ENCODE measurements at places on chromosomes 6 and 20.

DNA sequence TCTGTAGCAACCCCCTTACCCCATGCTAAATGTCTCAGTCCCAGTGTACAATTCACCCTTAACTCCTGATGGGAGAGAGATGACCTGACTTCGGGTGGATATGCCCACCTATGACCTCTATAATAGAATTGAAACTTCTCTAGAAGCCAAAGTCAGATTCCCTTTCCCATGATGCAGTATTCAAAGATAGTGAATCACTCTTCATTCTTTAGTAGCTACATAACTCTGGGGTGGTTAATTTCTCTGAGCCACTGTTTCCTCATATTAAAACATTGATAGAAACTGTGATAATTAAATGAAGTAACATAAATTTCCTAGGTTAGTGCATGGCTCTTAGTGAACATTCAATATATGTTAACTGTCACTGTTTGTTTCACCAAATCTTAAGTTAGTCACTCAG is 500.4 kb downstream of the COL12A1 start:
- no peak for DNase-seq

GRCh38 chr20:33843050-33843449 is 31.9 kb downstream of the CHMP4B start:
- DNase-seq: no peak

GRCh38 chr6:98039904-98040607 is 757.0 kb upstream of the MMS22L start:
- DNase-seq: no peak

DNA sequence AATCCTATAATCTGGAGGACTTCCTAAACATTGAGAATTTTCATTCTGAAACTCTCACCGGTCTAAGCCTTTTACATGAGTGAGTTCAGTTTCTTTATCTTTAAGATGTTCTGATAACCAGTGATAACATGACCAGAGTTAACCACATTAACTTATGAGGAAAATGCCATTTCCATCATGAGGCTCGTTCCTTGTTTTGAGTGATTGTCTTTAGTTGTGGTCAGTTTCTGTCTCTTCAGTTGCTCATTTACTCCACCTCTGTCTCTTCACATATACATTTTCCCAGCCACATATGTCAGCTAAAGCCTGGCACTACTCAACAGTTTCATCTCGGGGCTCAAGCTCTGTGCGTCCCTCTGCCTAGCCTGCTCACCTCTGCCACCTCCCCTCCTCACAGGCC is 70.4 kb downstream of the JAG1 start:
- no peak for DNase-seq

DNA sequence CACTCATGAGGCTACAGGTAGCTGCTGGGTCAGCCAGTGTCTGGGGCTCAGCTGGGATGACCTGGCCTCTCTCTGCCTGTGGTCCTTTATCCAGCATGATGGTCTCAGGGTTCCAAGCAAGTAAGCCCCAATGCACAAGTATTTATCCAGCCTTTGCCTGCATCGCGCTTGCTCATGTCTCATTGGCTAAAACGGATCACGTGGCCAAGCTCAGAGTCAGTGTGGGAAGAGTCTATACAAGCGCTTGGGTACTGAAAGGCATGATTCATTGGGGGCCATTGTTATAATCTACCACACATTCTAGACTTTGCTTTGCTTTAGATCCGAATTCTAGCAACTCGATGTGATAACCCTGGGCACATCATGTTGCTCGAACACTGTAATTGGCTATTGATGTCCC is 48.3 kb downstream of the PPP1R16B start:
- no peak for DNase-seq

GRCh38 chr6:144876689-144877088 is 591.6 kb downstream of the UTRN start:
- no peak for DNase-seq

DNA sequence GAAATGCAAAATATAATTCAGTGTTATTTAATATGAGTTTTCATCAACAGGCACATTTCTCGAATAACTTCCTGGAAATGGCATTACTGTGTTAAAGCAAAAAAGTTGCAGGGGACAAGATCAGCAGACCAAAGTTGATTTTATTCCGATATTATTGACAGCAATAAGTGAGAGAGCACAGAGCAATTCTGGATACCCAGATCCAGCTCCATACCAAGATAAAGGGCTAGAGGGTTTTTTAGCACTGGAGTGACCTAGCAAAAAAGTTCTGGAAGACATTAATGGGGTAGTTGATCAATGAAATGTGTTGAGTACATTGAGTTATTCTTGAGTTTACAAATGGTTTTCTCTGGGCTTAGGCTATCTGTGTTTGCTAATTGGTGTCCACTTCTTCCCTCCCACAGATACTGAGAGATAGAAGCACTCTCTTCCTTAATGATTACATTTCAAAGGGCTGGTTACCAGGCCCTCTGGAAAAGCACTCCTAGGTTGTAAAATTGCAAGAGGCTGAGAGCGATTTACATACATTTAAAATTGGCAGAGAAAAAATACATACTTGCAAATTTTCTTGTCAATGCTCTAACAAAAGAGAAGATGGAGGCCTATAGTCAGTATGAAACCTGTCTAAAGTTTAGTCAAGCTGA is 47.0 kb upstream of the MANEA start:
- no peak for DNase-seq

DNA sequence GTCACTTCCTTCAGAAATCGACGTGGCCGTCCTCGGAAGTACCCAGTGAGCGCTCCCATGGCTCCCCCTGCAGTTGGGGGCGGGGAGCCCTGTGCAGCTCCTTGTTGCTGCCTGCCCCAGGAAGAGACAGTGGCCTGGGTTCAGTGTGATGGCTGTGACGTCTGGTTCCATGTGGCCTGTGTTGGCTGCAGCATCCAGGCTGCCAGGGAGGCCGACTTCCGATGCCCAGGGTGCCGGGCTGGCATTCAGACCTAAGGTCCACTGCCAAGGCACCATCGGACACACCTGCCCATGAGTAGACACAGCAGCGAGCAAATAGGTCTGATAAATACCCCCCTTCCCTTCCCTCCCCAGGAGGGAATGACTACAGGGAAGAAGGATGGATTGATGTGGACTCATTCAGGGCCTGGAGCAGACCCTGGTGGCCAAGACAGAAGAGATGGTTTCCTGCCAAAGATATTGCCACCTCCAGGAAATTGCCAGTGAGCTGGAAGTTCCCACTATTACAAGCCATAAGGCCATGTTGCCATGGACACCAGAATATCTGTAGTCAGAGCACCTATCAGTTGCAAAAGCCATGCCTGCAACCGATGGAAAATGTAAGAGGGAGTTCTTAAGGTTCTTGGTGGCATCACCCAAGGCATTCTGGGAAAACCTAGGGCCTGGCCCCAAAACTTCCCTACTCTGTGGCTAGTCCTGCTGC is 4.2 kb downstream of the TCF19 start:
- DNase-seq: no peak

DNA sequence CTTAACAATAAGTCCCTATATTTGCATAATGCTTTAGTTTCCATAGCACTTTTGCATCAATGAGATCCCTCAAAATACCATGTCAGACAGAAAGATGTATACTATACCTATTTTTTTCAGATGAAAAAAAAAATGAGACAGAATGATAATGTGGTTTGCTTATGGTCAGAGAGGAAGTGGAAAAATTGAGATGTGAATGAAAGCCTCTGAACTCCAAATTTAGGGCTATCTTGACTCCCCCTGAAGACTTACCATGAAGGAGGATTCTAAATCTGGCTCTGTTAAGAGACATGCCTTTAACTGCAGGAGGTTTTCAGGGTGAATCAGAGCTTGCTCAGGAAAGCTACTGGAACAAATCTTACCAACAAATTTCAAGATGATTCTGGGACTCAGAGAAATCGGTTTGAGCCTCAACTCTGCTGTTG is 176.2 kb downstream of the ISM1 start:
- no peak for DNase-seq

DNA sequence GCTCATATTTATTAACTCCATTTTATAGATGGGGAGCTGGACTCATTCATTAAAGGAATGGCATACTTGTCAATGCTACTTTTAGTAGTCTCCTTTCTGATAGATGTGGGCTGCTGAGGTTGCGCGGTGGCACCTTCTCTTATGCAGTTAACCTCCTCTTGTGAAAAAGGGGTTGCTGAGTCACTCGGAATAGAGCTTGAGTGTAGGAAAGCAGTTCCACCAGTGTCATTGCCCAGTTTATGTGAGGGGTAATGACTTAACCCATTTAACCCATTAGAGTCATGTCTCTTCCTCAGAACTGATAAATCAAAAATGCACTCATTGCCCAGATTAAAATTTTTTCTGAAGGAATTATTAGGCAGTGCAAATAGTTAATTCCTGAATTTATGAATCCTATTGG is 6.3 kb downstream of the MAPK14 start:
- no peak for DNase-seq

GRCh38 chr6:27879837-27880236 is 32.4 kb downstream of the OR2B2 start:
- DNase-seq: no peak
